Caudate nucleus (tissue), 63 donors: ENCODE measurements at places on chromosomes 2 and 18.

- no peak for DNase-seq
Measured at GRCh38 chr2:162344617-162344950, 652 bp downstream of the GCA start.

- no peak for DNase-seq
Measured at GRCh38 chr2:120787822-120788700, 52.4 kb downstream of the GLI2 start.

GRCh38 chr2:234107861-234108260 is 57.4 kb downstream of the SPP2 start:
- no peak for DNase-seq

DNA sequence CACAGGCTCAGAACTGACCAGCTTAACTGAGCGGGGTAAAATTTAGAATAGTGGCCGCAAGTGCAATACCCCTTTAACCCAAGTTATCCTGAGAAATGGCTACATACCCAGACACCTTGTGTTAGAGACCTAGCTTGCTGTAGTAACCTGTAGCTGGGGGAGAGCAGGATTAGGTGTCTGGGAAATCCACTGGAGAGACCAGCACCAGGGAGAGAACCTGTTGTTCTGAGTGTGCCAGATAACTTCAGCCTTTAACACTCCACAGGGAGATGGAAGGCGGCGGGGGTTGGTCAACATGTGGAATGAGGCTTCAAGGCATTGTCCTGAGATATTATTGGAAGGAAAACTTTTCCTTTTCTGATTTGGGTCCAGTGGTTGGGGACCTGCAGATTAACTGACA is 356.0 kb downstream of the PTPRM start:
- DNase-seq = no peak

- peak; percentile 26 for DNase-seq
Measured at GRCh38 chr2:158753641-158754611, 41.2 kb upstream of the DAPL1 start.

GRCh38 chr18:36179562-36180355 is 7.5 kb upstream of the MOCOS start:
- no peak for DNase-seq
